ENCODE measurements at places on chromosomes 5 and 9.

DNA sequence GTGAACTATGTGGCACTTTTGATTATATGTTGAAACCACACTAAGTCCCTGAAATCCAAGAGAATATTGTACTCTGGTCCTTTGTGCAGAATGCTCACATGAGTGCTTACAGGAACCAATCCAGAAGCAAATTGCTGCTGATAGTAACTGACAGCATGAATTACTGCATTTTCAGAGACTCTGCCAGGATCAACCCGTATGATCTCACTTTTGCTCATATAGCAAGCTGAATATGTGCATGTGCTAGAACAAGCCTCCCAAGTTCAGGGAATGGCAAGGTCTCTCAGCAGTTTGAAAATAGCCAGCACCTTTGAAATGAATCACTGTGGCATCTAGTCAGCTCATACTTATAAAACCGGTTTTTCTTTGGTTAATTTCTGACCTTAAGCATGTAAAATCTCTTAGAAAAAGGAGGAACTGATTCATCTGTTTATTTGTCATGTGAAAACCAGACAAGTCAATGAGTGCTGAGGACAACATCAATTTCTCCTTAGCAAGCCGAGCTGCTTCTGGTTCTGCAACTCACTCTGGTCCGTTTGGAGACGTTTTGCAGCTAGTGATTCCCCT, 215.7 kb upstream of the ELL2 start:
- DNase-seq: peak; percentile 6

DNA sequence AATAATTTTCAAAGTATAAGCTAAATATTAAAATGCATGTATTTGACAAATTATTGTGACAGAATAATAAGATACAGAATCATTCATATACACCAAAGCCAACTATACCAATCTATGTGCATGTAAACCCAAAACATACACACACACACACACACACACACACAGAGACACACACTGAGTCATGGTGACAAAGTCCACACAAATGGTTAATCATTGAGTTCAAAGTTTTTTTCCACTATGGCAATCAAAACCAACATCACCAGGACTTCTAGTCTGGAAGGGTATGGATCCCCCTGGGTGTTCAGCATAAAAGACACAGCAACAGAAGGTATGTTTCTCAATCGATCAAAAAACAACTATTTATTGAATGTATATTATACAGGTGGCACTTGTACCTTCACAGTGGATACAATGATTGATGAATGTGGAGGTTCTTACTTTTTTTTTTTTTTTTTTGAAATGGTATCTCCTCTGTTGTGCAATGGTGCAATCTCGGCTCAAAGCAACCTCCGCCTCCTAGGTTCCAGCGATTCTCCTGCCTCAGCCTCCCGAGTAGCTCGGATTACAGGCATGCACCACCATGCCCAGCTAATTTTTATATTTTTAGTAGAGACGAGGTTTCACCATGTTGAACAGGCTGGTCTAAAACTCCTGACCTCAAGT, 137.0 kb downstream of the PDE4D start:
- no peak for DNase-seq

DNA sequence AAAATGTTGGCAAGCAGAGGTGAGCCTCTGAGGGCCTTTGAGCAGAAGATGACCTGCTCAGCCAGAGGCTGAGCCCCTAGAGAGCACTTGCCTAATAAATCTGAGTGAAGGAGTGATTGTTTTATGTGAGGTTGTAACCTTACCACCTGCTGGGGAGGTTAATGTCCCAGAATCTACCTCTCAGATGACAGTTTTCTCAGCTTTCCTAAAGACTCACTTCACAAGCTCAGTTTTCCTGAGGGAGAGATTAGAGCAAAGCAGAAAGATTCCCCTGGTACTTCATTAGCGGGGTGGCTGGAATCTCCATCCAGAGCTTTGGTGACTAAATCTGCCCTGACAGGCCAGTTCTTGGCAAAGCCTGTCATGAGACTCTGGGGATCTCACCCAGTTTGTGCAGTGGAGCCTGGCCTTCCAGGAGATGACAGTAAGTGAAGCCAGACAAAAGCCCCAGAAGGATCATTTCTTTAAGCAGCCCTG, 48.8 kb upstream of the GALNT10 start:
- DNase-seq: no peak

- DNase-seq: no peak
Measured at GRCh38 chr5:131563434-131564228, 71.4 kb downstream of the RAPGEF6 start.

All from kidney capillary endothelial cell (primary cell).